ENCODE measurements at places on chromosomes 16 and 17.

DNA sequence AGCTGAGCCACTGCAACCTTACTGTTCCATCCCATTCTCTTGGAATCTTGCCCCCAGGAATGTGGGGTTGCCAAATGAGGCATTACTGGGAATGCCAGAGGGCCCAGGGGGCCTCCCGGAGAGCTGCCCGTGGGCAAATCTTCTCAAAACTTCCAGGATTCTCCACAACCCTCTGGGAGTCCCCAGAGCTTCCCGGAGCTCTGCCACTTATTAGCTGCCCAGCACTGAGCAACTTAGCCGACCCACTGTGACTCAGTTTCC is 306.0 kb downstream of the FOXL1 start:
- no peak for DNase-seq

GRCh38 chr17:83064021-83064731 is 15.2 kb upstream of the METRNL start:
- DNase-seq, result no peak

- no peak for DNase-seq
These were observed 11.4 kb downstream of the ZNF629 start for GRCh38 chr16:30775392-30776188.

DNA sequence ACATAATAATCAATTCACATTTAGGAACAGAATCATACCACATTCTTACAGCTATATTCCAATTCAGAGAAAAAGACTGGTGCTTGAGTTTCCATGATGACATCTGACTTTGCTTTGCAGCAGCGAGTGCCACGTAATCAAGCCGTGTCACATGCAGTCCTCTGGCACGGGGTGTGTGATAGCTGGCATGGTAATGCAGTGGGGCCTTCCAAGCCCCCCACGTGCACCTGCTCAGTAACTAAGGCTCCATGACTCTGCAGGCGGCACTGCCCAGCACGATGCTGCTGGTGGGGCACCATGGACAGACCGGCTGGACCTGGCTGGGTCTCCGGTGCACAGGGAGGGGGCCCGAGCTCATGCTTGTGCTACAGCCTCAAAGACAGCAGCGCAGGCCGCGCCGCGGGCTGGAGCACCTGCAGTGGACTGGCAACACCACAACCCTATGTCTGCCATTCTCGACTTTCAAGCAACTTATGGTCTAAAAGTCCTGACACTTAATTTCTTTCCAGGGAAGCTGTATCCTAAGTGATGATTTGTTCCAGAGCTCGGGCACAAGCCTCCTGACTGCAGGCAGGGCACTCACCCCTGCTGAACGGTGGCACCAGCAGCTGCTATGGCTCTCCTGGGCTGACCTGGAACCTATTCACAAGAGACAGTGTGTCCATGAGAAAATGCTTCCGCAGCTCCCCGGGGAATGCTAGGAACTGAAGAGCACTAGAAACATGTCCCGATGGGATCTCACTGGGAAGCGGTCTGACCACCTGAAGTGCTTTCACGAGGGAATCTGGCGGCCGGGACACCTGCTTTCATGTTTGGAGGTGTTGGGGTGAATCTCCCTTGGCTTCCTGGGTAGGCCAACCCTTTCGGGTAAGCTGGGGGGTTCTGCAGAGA is 99.5 kb upstream of the DNAH17 start:
- no peak for DNase-seq

- DNase-seq, result peak; percentile 17
These were observed 143.9 kb downstream of the SNX29 start for GRCh38 chr16:12120217-12120981.

- DNase-seq, result no peak
These were observed 25.9 kb downstream of the AMFR start for GRCh38 chr16:56399486-56399885.

GRCh38 chr16:69118994-69119393 is 13.4 kb downstream of the CHTF8 start:
- no peak for DNase-seq

GRCh38 chr16:75304521-75305363 is 53.3 kb upstream of the BCAR1 start:
- no peak for DNase-seq

GRCh38 chr17:37829592-37830123 is 84.8 kb upstream of the HNF1B start:
- no peak for DNase-seq

DNA sequence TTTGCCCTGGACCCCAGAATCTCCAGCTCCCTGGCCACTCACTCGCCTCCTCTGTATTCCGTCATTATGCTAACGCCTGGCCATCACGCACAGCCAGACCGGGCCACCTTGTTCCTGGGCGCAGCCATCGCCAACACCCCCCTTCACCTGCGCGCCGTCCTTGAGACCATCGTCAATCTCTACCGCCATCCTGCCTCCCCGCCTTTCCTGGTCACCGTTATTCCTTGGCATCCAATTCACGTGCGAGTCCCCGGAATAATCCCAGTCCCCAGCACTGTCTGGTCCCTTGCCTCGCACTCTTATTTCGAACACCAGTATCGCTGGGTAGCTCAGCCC is 541 bp downstream of the VKORC1 start:
- no peak for DNase-seq

DNA sequence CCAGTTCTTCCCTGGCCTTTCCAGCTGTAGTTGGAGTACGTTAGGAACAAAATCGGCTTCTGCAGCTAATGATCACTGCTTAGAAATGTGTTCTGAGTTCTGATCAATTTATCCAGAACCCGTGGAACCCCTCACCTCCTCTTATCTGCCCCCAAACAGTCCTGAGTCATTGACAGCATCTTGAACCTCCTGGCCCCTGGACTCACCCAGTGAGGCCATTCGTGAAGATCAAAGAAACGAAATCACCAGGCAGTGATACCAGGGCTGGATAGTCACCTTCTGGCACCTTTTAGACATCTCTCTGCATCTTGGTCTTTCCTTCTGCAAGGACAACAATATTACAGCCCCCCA is 17.0 kb upstream of the EXOC7 start:
- no peak for DNase-seq

DNA sequence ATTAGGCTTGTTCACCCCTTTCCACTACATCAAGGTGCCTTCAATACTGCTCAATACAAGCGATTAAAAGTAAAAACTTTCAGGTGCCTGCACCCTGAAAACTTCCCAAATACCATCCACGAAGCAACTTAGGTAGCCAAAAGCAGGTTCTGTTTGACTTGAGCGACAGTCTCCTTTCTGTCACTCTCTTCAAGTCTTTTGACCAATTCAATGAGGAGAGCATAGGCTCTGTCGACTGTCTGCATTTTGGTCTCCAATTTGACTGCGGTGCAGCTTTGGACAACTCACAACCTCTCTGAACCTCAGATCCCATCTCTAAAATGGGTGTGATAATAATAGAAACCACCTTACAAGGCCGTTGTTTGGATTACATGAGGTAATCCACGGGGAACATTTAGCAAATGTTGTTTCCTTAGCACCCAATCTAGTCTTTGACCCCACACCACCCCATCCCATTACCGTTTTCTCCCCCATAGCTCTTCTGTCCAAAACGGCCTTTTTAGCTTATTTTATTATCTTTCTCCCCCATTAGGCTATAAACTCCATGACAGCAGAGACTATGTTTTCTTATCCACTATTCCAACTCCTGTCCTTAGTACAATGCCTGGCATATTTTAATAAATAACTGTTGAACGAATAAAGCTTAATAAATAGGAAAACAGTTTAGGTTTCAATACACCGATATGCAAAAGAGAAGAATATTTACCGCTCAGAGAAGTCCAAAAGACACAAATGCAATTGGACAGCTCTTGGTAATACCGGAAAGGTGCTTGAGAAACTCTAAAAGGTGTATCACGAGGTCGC is 999 bp downstream of the MARF1 start:
- no peak for DNase-seq

DNA sequence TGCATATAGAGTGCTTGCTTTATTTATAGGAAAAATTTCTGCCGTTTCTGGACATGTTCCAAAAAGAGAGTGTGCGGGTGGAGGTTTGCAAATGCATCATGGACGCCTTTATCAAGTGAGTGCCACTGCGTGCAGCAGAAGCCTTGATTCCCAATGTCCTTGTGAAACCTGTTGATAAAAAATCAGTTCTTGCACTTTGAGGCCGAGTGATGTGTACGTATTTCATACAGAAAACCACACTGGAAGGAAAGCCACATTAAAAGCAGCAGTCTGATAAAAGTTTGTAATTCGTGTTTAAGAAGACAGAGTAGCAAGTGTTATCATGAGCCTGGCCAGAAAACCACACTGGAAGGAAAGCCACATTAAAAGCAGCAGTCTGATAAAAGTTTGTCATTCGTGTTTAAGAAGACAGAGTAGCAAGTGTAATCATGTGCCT is 78.0 kb downstream of the KNOP1 start:
- DNase-seq, result no peak

DNA sequence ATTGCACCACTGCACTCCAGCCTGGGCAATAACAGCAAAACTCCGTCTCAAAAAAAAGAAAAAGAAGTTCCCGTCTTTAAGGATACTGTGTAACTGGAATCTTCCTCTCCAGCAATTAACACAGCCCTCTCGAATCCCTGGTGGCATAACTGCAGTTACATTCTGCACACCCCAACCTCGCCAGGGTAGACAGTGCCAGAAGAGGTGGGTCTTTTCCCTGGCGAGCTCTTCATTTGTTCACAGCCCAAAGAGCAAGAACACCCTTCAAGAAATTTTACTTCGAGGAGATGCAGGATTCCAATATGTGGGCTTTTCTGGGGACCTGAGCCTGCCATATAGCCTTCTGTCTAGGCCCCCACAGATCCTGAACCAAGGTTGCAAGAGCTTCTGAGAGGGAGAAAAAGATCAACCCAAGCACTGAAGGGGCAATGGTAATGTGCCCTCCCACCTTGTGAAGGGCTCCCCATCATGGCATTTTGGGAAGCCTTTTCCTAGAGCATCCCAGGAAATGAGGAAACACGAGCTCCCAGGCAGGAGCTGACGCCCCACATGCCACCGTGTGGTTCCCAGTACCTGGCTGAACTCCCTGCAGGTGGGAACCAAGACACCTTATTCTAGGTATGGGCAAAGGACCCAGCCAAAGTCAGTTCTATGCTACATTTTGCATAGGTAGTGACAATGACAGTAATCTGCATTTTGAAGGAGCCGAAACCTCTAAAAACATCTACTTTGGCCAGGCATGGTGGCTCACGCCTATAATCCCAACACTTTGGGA is 26.9 kb downstream of the TK2 start:
- no peak for DNase-seq

DNA sequence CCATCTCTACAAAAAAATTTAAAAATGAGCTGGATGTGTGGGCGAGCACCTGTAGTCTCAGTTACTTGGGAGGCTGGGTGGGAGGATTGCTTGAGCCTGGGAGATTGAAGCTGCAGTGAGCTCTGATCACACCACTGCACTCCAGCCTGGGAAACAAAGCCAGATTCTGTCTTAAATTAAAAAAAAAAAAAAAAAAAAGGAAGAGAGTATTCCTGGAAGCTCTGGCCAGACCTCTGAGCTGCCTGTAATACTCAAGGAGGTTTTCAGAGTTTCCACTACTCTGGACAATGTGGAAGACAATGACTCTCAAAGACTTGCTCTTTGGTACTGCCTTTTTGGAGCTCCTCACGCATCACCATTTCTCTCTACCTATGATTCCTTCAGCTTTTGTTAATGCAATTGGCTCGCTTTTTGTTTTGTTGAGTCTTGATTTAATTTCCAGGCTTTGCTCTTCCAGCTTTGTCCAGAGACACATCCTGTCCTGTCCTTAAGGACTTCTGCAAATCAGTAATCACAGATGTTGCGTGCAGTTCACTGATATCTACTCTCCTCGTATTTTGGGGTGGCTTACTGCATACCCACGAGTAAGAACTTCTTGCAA is 10.8 kb downstream of the CHD9 start:
- no peak for DNase-seq

DNA sequence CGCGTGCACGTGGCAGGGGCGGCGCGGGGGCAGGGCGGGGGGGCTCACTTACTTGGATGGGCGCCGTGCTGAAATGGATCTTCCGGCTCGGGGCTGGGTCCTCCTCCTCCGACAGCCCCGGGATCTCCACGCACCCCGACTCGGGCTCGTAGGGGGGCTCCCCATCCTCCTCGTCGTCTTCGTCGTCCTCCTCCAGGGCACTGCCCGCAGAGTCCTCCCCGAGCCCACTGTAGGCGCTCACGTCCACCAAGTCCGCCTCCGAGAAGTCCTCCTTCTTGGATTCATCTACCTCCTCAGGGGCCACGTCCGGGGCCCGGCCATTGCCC is 1.4 kb downstream of the PPP1R9B start:
- DNase-seq, result no peak

- DNase-seq, result peak; percentile 56
These were observed 126.0 kb upstream of the SDK2 start for GRCh38 chr17:73770115-73770848.

GRCh38 chr17:74592087-74592990 is at the start of gene CD300LD:
Gene CD300LD, minus strand, starts transcription at chr17:74592283. Its CDS starts 81 bp downstream, at chr17:74592202.
- no peak for DNase-seq

DNA sequence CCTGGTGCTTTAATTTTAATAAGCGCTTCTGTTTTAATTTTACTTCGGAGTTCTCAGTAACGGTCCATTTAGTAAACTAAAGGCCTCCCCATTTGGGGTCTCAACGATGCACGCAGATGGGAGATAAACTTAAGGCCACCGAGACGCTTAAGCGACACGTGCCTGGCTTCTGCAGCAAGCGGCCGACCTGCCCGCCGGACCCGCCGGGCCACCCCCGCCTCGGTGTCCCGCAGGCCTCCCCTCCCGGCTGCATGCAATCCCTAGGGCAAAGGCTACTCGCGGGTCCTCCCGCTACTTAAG is 592 bp downstream of the GCSH start:
- DNase-seq, result no peak

- no peak for DNase-seq
These were observed 50.2 kb upstream of the SMIM36 start for GRCh38 chr17:55561316-55561972.

DNA sequence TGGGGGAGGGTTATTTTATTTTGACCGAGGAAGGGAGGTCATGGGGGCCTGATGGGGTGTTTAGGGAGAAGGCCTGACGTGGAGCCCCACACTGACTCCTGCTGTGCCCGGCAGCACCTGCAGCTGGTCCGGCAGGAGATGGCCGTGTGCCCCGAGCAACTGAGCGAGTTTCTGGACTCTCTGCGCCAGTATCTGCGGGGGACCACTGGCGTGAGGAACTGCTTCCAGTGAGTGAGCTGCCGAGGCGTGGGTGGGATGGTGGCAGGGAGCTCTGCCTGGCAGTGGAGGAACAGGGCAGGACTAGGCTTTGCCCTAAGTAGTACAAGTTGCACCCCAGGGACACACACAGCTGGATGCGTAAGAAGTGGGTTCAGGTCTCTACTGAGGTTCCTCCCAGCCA is 30.0 kb downstream of the NECAB2 start:
- DNase-seq, result no peak

DNA sequence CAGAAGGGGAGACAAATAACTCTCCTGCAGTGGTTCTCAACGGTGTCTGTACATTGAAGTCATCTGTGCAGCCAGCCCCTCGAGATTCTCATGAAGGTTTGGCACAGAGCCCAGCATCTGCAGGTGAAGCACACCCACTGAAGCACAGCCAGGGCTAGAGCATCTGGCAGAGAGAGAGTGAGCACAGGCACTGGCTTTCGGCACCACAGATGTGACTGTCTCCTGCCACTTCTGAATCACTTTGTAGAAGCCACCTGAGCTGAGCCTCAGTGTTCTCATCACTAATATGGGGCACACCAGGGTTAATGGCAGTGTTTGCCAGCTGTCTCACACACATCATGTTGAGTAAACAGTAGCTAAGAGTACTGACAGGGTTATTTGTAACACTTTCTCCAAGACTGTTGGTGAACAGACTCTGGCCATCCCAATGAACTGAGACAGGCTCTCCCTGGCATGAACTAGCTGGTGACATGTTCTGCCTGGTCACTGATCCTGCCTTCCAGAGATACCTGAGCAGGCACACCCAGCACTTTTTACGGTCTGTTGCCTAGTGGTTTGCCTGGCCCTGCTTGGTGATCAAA is 10.9 kb downstream of the HSPB9 start:
- DNase-seq, result no peak

- no peak for DNase-seq
These were observed 129.0 kb upstream of the CIBAR2 start for GRCh38 chr16:85240982-85241924.
